Fibroblast of lung (primary cell): ENCODE measurements at places on chromosomes 3 and 15.

- no peak for DNase-seq
Observed at GRCh38 chr3:181030948-181031347, 41.4 kb upstream of the DNAJC19 start.

DNA sequence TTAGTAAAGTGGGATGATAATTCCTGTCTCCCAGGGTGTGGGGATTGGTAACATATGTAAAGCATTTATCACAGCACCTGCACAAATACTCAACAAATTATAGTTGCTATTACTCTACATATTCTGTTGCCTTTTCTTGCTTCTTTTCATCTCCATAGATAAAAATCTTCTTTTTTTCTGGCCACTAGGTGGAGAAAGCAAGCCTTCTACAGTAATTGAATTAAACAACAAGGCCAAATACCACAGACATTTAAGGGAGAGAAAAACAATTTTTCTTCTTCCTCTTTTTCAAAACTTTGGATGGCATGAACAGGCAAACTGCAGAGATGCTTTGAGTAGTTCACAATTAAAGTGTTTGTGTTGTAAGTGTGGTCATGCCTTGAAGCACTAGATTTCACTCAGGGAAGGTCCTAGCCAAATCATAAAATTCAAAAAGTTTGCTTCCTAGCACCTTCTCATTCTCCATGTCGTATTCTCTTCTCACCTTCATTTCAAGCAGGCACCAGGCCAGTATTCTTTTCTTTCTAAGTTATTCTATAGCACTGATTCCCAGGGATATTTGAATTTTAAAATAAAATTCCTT, 493.4 kb upstream of the TGFBR2 start:
- peak; percentile 45 for DNase-seq

DNA sequence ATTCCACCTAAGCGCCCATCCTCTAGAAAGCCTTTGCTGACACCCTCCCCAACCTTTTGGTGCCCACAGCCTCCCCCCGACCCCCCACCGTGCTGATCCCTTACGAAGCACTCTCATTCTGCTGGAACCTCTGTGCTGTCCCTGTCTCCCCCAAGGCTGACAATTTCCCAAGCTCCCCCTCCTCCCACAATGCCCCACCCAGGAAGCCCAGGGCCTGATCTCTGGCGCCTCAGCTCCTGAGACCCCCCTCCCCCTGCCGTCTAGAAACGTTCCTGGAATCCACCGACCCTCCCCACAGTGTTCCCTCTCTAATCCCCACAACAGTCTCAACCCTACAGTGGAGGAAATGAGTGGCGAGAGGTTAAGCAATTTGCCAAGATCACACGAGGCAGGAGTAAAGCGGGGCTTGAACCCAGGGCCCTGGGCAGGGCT, 18.3 kb downstream of the MYL3 start:
- no peak for DNase-seq

DNA sequence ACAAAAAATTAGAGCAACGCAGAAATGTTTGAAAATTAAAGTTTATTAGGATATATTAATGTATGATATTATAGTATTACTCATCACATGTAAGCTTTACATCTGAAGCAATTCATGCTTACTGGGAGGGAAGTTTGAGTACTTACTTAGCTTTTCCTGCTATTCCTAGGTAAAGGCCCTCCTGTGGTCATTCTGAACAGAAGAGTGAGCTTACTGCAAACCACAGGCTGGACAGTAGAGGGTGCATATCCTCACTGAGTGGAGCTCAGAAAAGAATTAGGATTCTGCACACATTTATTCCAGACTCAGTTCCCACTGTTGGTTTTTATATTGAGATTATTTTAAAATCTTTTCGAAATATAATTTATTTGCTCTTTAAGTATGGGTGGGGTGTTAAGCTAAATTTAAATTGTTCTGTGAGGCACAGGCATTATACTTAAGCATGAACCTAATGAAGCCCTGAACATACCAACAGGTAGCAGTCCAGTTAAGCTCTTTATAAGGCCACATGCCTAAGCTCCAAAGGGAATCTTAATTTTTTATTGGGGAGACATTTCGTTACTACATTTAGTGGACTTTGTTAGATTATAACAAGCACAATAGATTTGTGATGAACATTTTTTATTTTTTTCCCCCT, 10.2 kb downstream of the MRPS22 start:
- peak; percentile 69 for DNase-seq
